NCI-H460 (cell line): ENCODE measurements at places on chromosomes 7 and 10. TPM values are rescaled to one million over a fixed set of nuclear protein-coding genes. Genes with fewer than 3 reads are reported as not detected.

DNA sequence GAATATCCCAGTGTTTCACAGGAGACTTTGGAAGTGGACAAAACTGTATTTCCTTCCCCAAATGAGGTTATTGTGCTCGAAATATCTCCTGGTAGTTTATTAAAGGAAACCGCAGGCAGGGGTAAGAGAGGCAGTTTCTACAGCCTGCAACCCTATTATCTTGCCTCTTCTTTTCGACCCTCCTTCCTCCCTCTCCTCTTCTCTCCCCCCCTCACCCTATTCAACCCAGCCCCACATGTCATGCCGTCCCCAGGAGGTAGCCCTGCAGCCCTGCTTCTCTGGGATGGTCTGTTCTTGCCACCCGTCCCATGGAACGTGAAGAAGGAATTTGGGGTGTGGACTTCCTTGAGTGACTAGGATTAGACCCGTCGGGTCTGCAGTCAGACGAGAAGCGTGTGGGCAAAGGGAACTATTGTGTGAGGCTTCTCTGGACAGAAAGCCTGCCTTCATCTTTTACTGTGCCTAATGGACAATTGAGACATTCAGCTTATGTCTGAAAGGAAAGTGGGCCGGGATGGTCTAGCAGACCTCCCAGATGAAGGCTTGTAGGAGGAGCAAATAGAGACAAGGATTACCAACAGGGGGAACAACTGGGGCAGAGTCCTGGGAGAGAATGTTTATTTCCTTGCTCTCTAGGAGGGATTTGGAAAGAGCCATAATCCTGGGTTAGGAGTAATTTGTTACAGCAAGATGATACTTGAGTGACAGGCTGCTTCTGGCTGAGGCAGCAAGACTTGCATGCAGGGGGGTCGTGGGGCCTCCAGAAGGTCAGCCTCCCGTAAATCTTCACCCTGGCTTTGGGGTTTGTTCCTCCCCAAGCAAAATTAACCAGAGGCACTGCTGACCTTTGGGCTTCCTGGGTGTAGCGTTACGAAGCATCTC, 77.8 kb downstream of the TCF7L2 start:
- no peak for DNase-seq

DNA sequence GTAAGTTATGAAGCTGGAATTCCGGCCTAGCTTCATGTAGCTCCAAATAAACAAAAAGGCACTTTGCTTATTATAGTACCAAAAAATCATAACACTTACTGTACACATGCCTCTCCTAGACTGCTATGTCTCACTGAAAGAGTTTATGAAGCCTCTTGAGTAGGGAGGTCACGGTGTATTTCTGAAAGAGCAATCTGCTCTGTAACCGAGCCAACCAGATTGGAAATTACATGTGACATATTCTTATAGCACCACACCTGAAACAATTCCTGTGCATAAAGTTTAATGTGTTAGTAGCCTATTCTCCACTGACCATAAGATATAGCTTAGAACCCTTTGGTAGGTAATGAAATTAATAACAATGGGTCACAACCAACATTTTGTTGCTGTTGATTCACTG, 1.3 kb upstream of the FAM3C start:
- no peak for DNase-seq

GRCh38 chr7:141158561-141158960, 84.7 kb downstream of the TMEM178B start:
- DNase-seq = peak; percentile 43

TMEM229A gene
- total RNA-seq = not detected in 2 replicates

DNA sequence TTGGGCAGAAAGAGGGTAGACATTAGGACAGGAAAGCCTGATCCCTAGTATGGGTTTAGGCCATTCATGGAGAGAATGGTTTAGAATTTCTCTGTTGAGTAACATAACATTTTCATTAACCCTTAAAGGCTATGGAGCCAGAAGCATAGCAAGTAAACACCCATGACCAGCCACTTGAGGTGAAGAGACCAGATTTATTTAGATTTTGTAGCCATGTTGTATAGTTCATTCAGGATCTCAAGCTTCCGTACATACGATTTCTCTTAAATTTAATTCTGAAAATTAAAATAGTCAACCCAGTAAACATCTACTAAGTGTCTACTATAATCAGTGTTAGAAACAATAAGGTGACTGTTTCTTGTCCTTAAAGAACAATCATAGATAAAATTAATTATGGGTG, 51.5 kb downstream of the CPED1 start:
- DNase-seq = no peak

SPDYE11 gene
- 0.54 and 0.55 TPM in 2 replicates for total RNA-seq

GDF2 gene
- not detected in 2 replicates for total RNA-seq

- DNase-seq = no peak
These were observed 64.0 kb downstream of the TACR2 start for GRCh38 chr10:69352569-69353264.

GRCh38 chr10:21532694-21533466, 1.2 kb upstream of the MLLT10 start:
- DNase-seq = no peak

DNA sequence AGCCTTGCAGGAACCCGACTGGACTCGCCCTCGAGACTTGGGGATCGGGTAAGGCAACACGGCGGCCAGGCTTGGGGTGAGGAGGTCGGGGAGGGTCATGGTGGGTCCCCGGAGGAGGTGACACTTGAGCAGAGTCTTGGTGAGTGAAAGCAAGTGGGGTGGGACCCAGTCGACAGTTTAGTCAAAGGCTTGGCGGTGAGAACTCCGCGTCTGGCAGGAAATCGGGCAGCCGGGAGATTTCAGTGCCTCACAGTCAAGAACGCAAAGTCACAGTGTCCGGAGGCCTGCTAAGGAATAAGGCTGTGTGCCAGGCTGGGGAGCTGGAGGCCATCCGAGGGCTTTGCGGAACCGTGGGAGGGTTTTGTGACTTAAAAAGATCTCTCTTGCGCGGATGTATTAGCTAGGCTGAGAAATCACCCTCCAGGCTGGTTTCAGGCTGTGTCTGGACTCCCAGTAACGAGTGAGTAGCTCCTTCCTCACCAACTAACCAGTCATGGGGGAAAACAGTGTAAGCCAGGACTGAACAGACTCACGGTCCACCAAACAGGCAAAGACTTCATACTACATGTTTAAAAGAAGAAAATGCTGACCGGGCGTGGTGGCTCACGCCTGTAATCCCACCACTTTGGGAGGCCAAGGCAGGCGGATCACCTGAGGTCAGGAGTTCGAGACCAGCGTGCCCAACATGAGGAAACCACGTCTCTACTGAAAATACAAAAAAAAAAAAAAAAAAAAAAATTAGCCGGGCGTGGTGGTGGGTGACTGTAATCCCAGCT, 613 bp downstream of the AP5Z1 start:
- DNase-seq = no peak

RELN gene
- 0.23 and 0.57 TPM in 2 replicates for total RNA-seq

- no peak for DNase-seq
These were observed 499 bp downstream of the GAL3ST4 start for GRCh38 chr7:100167912-100168323.

GRCh38 chr7:55019691-55020465, 1.1 kb downstream of the EGFR start:
- no peak for DNase-seq
